ENCODE measurements at places on chromosomes 7 and 10. TPM values are rescaled to one million over a fixed set of nuclear protein-coding genes. Genes with fewer than 3 reads are reported as not detected.

GRCh38 chr7:37289367-37289766 is 159.3 kb downstream of the ELMO1 start:
- no peak for DNase-seq

DNA sequence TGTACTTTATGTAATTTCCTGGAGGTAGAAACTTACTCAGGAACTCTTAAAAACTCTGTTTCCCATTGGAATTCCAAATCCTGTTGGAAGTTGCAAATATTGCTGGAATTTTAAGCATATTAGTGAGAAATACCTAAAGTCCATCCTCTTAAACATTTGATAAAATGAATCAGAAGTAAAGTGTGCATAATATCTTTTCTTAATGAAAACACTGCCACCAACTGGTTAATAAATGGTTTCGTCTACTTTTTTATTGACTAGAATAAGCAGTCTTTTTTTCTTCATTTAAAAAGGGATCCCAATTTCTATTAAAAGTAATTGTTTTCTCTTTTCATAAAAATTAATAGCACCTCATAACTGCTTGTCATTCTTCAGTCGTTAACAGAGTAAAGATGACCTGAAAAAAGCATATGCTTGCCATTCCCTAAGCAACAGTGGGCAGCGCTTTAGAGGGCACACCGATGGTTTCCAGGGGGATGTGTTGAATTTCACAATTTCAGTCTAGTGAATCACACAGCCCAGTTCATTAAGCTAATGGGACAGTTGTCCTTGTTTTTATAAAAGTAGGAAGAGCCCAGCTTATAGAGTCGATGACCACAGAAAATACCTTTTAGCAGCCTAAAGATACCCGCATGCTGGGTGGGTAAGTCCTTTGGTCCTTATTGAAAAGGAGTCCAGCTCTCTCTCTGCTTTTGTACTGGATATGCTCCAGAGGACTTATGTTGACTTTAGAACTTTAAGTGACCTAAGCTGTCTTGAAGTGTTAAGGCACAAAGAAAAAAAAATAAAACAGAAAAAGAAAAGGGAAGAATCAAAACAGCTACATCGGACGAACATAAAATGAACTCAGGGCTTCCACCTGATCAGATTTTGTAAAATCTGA is 28.5 kb downstream of the NPS start:
- DNase-seq = no peak

DNA sequence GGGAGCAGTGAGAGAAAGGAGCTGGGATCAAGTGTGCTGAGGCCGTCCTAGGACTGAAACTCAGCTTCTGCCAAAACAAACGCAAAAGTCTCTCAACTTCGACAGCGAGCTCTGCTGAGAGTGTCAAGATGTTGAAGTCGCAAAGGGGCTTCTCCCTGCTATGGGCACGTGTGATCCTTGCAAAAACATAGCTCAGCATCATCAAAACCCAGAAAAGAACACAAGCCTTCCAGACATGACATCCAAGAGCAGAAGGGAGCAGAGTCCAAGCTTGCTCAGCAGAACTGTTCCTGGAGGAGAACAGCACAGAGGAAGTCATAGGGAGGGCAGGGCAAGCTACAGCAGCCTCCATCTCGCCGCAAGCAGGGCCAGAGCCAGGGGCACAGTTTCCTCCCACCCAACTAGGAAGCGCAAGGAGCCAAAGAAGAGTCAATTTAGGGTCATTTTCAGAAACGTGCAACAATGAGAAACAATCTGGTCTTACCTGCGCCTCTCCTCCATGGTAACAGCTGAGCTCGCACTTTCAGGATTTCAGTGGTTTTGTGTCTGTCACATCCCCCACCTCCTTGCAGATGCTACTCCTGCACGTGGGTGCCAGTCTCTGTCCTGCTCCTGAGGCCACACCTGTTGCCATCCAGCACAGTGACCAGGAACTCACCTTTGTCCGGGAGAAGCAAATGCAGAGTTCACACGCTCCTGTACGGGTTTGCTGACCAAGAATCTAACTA is 113.9 kb downstream of the DIP2C start:
- DNase-seq = no peak

DNA sequence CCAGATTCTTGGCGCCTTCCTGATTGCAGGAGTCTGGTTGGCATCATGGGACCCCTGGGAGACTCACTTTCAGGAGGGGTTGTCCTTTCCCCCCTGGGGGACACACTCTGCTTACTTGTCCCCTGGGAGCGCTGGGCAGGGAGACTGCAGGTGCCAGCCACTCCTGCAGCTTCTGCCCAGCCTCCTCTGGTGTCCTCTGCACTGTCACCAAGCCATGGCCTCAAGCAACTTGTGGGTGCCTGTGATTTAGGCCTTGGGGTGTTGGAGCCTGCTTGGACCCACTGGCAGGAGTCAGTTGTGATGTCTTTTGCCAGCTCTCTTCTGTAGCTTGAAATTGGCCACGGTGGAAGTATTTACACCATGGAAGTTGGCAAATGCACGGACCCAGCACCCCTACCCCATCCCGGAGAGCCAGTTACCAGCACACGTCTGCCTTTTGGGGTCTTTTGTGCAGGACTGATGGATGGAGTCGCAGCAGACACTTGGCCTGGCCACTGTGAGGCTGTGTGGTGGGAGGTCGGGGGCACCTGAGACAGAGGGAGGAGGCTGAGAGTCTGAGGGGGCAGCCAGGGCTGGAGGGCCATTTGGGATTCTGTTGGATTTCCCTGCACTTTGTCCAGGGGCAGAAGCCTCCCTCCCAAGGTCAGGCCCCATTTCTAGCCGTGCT is 104.7 kb downstream of the LHPP start:
- no peak for DNase-seq

DNA sequence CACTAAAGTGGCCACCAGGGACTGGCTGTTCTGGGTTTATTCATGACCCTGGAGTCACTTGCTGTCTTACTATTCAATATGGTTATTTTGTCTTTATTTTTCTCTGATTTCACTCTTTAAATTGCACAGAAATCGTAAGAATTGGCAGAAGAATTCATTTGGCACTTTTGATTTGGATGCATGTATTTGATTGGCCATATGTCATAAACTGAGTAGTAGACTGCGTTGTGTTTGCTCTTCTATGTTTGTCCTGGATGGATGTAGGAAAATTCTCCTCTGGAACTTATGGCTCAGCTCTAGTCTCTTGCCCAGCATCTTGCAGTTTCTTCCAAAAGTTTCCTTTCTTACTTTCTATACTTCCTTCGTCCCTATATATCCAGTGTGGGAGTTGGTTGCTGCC is 452.7 kb downstream of the GATA3 start:
- DNase-seq = no peak

GRCh38 chr10:94198324-94198723 is 164.4 kb downstream of the NOC3L start:
- DNase-seq = no peak

DNA sequence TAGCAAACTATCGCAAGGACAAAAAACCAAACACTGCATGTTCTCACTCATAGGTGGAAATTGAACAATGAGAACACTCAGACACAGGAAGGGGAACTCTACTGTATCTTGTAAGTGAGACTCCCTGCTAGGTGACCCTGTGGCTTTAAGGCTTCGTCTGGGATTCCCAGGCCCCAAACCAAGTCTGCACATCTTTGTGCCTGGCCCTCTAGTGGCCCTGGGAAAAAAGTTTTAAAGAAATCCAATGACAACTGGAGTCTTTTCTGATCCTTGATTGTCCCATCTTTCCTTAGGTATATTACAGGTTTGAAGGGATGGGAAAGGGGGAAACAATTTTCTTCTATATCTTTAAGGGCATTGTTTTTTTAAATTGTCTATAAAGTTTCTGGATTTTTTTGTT is 10.6 kb upstream of the LIPM start:
- no peak for DNase-seq

GIMAP2 gene
- 140 TPM for total RNA-seq

PPP1R17 gene
- total RNA-seq = not detected

DNA sequence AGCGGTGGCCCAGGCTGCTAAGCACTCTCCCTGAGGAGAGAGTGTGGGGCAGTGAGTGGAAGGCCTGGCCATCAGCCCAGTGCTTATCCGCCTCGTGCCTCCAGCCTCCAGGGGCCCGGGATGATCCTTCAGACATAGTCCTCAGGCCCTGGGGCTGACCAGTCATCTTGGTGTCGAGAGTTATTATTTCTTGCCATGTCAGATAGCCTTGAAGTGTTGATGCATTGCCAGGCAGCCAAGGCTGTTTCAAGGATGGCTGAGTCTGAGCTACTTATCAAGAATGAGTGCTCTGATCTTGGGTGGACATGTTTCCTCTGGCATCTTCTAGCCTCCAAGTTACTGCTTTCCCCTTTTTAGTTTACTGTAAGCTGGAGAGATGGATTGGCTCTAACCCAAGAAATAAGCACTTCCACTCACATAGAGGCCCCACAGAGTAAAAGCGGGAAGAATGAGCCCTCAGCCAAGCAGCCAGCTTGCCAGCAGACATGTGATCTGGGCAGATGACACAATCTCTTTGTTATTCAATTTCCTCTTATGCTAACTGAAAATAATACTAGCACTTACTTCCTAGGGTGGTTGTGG is 136.5 kb upstream of the NAMPT start:
- DNase-seq = no peak

- no peak for DNase-seq
Observed at GRCh38 chr7:157054927-157055326, 44.5 kb upstream of the MNX1 start.

GIMAP4 gene
- total RNA-seq = 288 TPM

GRCh38 chr10:78448470-78448869 is 414.8 kb downstream of the RPS24 start:
- DNase-seq = no peak

GRCh38 chr10:70850097-70850496 is 34.3 kb downstream of the SGPL1 start:
- DNase-seq = no peak

- no peak for DNase-seq
Observed at GRCh38 chr10:47357911-47358310, 9.7 kb downstream of the RBP3 start.

DNA sequence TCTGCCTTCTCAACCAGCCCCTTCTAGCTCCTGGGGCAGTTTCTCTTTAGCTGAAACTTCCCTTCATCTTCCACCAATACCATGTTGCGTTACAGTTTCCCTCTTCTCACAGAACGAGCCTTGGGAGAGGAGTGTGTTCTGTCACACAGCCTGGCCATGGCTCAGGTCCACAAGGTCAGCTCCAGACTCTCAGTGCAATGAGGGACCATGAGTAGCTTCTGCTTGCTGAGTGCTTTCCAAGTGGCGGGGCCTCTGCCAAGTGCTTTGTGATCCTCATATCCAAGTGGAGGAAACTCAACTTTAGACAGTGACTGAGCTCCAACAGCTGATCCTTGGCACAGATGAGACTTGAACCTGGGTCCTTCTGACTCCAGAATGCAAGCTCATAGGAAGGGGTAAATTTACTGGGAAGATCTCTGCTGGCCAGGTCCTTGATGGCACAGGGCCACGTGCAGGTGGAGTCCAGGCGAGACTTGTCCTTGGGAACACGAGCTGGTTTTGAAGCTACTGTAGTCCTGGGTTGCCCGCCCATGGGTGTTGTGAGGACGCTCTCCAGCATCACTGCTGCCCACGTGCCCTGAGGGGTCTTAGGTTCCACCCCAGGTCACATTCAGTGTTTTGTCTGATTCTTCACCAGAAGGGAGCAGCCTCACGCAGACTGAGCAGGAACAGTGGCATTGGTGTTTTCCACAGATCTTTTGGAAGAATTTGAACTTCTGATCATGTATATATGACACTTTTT is 238.0 kb downstream of the EBF3 start:
- no peak for DNase-seq

- no peak for DNase-seq
Observed at GRCh38 chr10:7458556-7458955, 47.7 kb upstream of the SFMBT2 start.

- DNase-seq = no peak
Observed at GRCh38 chr7:29379551-29379950, 184.1 kb upstream of the PRR15 start.

GRCh38 chr10:127196282-127197153 is at the start of gene INSYN2A:
Gene INSYN2A (minus strand): TSS chr10:127196591. CDS start chr10:127176395, 20,196 bp downstream.
- no peak for DNase-seq

DNA sequence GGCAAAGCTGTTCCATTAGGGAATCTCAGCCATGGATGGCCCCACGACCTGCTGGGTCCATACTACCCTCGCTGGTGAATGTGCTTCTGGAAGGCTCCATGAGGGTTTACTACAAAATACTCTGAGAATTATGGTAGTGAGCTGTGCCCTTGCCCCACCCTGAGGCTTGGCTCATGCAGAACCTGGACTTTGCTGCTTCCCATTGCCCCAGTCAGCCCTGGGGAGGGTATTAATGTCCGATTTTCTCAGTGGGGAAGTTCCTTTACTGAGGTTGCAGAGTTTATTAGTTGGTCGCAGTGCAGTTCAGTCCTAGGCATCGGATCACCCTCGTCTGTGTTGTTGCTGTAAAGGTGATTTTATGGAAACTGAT is 310.1 kb downstream of the WDR37 start:
- DNase-seq = no peak

FOXP2 gene
- not detected for total RNA-seq

RPEL1 gene
- not detected for total RNA-seq

HOXA1 gene
- total RNA-seq = 0.72 TPM

DNA sequence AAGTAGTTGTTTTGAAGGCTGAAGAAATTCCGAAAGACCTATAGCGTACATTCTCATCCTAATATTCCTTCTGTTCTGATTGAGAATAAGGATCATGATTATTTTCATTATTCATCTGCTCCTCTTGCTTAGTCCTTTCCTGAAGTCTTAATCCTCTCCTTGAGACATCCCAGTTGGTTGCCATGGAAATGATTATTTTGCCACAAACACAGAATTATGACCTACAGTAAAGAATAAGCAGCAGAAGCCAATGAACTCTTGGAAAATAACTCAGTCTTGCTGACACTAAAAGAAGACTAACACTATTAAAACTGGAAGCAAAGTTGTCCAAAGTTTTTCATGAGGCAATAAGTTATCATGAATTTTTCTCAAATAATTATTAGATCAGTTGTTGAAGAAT is 47.8 kb upstream of the JAZF1 start:
- no peak for DNase-seq

TRIL gene
- total RNA-seq = not detected

GRCh38 chr10:16105082-16105481 is 244.8 kb upstream of the MINDY3 start:
- no peak for DNase-seq

DNA sequence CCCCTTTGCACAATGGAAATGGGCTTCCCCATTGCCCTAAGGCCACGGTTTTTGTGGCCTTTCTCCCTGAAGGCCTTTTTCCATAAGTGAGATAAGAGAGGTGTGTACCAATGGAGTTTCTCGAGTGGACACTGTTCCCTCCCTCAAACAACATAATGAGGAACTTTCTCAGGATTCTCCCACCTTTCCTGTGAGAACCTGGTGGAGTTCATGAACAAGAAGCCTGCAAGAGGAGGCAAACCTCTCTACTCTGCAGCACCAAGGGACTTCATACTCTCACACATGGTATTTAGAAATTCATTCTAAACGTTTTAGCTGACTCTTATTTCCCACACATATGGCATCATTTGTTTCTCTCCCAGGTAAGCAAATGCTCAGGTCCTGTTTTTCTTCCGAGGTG is 7.3 kb upstream of the RBM33 start:
- no peak for DNase-seq

All from activated naive CD8-positive, alpha-beta T cell treated with anti-CD3 and anti-CD28 coated beads, Interleukin-2, amount 10 ng/mL, durations not matched to agents 7 days and 5 days (primary cell).